ENCODE measurements at places on chromosomes 4 and X.

- no peak for DNase-seq
Observed at GRCh38 chr4:109703664-109704361, 568 bp upstream of the CASP6 start.

DNA sequence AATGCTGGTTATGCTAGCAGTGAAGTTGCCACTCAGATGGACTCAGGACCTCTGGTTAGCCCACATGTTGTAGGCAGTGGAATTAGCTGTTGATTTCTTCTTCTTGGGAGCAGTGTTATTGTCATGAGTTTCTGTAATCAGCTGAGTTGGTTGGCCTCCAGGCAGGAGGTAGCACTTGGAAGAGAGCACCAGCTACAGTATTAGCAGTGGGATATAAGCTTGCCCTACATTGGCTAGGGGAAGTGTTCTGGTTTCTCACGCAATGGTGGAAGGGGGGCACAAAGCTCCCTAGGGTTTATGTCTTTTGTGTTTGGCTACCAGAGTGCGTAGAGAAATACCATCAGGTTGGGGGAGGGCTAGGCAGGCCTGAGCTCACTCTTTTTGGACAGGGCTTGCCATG lies 34.0 kb upstream of the UCP1 start:
- DNase-seq: no peak

DNA sequence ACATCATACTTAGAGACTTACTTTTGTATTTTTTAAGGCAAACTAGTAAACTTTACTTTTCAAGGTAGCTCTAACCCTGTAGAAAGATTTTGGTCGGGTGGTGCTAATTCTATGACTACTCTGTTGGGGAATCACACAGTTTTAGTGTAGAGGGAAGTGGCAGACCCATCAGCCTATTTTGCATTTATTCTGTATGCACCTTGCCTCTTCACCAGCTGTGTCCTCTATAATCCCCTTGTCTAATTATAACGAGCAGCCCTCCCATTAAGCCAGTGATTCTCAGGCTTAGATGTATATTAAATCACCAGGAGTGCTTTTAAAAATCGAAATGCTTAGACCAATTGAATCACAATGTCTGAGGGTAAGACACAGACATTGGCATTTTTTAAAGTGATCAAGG lies 78.1 kb downstream of the GALNT7 start:
- no peak for DNase-seq

DNA sequence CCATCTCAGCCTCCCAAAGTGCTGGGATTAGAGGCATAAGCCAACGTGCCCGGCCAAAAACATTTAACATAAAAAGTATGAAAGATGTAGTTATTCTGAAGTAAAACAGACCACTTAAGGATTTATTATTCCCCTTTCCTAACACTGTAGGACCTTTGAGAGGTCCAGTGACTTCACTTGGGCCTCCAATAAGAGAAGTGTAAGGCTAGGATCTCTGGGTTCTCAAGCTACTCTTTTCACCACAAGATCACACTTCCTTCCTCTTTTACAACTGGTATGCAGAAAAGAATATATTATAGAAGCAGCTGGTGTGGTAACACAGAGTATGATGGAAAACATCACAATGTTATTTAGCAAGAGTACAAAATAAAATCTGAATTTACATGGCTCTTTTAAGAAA lies 30.2 kb upstream of the CCNG2 start:
- DNase-seq: no peak

DNA sequence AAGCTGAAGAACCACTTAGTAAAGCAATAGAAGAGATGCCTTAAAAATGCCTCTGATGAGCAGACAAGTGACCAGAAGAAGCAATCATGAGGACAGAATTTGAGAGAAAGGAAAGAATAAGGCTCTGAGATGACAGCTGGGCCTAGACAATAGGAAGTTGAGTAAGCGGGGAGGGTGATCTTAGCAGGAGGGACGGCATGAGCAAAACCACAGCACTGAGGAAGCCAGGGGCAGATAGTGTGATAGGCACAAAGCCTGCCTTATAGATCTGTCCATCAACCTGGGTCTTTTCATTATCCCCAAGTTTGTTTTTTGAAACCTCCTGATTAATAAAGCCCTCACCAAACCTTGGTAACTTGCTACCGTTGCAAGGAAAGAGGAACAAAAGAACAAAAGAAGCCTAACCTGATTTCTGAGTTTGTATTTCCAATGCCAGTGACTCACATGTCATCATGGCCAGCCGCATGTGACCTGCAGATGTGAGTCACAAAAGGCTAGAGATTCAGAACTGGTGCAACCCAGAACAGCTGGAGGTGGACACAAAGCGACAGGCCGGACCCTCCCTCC lies 55.7 kb upstream of the PPARGC1A start:
- no peak for DNase-seq

DNA sequence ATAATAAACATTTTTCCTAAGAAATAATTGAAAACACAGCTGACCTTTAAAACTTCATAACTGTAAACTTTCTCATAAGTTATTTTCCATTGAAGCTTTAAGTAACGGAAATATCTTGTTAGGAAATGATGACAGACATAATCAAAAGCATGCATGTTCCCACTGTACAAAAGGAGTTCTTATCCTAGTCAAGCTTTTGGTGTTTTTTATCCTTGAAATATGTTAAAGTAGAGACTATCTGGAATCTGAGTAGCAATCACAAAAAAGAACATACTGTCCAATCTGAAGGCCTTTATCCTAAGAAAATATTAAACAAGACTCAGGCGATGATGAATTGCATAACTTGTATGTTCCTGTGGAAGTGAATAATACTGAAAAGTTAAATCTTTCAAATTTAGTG lies 14.4 kb downstream of the GEMIN8 start:
- no peak for DNase-seq

GRCh38 chrX:7077241-7078230 lies 70.0 kb upstream of the STS start:
- DNase-seq: no peak

GRCh38 chr4:155629956-155630355 lies 36.7 kb upstream of the GUCY1A1 start:
- DNase-seq: no peak

- DNase-seq: no peak
Observed at GRCh38 chr4:168441412-168441811, 38.9 kb downstream of the DDX60L start.

GRCh38 chr4:54723820-54724219 lies 66.1 kb downstream of the KIT start:
- DNase-seq: no peak

GRCh38 chrX:134374294-134374693 lies 85.7 kb upstream of the HPRT1 start:
- no peak for DNase-seq

DNA sequence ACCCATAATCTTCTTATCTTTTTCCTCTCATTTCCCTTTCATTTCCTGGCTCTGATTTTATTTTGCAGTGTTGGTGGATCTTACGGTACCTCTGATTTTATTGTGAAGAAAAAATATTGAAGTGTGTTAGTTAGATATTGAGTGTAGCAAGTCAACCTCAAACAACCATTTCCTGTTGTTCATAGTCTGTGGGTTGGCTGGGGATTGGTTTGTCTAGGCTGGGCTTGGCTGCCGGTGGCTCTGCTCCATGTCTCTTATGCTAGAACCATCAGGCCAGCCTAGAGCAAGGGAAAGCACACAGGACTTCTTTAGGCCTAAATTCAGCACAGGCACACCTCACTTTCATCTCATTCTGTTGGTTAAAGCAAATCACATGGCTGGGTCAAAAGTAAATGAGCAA lies 383.1 kb upstream of the LCORL start:
- no peak for DNase-seq

GRCh38 chrX:40164751-40165150 lies 67.0 kb upstream of the BCOR start:
- DNase-seq: no peak

DNA sequence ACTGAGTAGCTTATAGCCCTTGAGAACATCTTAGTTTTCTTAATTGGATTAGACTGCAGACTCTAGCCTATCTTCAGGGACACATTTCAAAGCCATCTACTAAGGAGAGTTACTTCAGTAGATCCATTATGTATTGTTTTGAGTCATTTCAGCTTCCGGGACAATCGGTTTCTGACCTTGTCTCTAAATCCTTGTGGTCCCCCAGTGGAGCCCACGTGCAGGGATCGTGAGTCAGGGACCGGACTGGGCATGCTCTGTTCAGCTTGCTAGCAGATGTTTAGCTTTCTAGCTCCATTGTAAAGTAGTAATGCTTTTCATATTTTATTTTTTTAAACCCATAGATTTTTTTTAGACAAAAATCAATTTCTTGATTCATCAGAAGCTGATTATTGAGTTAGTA lies 211.9 kb upstream of the PRPS2 start:
- no peak for DNase-seq

- DNase-seq: no peak
Observed at GRCh38 chr4:148515248-148515647, 73.0 kb upstream of the NR3C2 start.

GRCh38 chr4:108540536-108540935 lies 79.8 kb upstream of the RPL34 start:
- no peak for DNase-seq
